Fibroblast of mammary gland (primary cell): ENCODE measurements at places on chromosomes 7 and 10.

DNA sequence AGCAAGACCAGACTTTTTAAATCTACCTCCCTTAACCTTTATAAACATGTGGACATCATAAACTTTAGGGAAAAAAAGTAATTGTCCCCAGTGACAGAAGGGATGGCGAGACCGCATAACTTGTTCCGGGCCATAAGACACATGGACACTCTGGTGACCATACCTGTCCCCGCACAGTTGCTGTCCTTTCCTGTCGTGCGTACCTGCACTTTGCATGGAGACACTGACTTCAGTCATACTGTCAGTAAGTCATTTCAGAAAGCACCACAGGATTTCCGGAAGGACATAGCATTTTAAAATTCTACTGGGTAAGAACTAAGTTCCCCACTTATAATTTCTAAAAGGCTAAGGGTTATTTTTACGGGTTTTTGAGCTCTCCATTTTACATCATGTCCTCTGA is 120.9 kb downstream of the CREB5 start:
- no peak for DNase-seq

DNA sequence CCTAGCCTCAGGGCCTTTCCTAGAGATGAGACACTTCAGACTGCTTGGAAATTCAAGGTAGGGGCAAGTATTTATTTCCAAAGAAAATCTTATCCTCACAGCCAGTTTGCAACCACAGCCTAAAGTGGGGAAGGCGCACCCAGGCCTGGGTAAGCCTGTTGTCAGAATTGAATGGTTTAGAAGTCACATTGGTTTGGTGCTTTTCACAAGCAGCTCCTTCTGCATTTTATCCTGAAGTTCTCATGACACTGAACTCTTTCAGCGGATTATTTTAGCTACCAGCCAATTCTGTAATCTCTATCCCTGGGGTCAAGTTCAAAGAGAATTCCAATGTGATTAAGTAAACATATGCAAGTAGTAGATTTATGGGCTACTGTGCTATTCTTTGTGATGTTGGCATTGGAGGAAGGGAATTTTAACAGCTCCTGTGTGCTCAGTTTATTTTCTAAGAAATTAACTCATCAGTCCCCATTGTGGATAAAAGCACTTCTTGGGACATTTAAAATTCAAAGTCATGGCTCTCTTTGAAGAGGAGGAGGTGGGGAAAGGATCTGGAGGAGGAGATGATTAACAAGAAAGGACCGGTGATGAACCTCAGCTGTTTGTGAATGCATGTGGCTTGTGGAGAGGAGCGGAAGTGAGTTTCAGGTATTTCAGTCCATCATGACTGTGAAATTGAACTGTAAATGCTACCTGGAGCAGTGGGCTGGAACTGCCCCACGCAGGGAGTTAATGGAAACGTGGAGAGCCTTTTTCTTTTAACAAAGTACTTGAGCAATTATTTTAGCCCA is 90.2 kb upstream of the CACUL1 start:
- DNase-seq = no peak

- DNase-seq = no peak
These were observed 42.0 kb downstream of the ZNF783 start for GRCh38 chr7:149304006-149304405.

DNA sequence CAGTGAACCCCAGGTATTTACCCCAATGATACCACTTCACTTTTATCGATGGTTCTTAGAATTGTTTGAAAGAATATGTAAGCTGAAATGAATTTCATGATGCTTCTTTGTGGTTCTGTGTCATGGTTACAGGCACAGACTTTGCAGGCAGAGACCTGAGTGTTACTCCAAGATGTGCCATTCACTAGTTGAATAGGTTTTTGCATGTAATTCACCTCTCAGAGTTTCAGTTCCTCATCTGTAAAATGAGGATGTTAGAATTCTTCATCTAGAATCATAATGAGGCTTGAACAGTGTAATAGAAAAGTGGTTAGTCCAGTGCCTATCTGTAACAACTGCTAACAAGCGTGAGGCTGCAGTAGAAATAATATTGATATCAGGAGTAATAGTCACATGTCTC is 54.6 kb downstream of the VSTM2A start:
- no peak for DNase-seq

GRCh38 chr7:98933321-98933720 is 55.0 kb downstream of the TRRAP start:
- DNase-seq = no peak
